Activated naive CD4-positive, alpha-beta T cell treated with anti-CD3 and anti-CD28 coated beads for 36 hours (primary cell): ENCODE measurements at places on chromosomes 7 and 10.

GRCh38 chr10:1109795-1110673 lies 53.8 kb downstream of the WDR37 start:
- DNase-seq, result peak; percentile 90

GRCh38 chr7:17631061-17631460 lies 309.2 kb downstream of the SNX13 start:
- DNase-seq, result no peak

GRCh38 chr7:100087055-100087750 lies 1.6 kb upstream of the COPS6 start:
- no peak for DNase-seq

- DNase-seq, result no peak
These were observed 179.4 kb downstream of the CPEB3 start for GRCh38 chr10:92111336-92111939.

DNA sequence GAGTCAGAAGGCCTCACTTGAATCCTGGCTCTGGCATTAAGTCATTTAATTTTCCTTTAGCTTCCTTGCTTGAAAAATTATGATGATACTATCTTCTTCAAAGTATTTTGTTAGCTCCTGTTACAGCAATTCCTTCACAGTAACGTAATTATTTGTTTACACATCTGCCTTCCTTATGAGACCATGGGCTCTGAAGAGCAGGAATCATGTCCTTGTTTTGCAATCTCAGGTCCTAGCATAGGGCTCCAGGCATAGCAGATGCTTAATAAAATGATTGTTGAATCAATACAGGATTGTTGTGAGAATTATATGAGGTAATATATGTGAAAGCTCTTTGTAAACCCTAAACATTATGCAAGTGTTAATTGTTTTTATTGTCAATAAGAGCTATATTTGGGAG lies 25.5 kb downstream of the KLHDC10 start:
- no peak for DNase-seq

GRCh38 chr10:7550013-7550412 lies 116.8 kb downstream of the ITIH5 start:
- DNase-seq, result no peak

DNA sequence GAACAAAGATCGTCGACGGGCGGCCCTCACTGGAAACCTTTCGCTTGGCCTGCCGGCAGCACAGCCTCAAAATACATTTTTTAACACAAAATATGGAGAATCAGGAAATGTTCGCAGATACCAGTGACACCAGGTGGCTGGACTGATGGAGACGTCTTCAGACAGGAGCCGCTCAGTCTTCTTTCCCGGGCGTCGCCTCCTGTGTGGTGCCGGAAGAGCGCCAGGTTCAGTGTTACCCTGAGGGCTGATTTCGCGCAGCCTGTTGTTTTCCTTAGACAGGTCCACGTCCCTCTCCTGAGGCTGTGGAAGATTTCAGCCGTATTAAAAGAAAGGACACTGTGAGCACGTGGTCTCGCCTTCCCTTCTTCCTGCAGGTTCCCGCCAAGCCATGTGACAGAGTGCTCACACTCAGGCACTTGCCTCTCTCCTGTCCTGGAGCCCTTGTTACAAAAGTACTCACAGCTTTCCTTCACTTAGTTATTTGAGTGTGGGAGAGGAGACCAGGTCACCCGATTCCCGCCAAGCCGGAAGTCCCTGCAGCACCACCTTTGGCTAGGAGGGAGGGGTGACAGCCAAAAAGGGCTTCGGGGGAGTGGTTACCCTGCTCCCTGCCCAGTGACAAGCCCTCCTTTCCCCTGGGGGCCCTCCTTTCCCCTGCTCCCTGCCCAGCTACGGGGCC lies 21.7 kb upstream of the PWWP2B start:
- DNase-seq, result no peak

- DNase-seq, result no peak
These were observed 26.3 kb downstream of the CFAP70 start for GRCh38 chr10:73332379-73332778.

- DNase-seq, result no peak
These were observed 861.5 kb upstream of the ZWINT start for GRCh38 chr10:57222603-57223002.

- DNase-seq, result no peak
These were observed 57.8 kb upstream of the LANCL2 start for GRCh38 chr7:55307123-55307916.

DNA sequence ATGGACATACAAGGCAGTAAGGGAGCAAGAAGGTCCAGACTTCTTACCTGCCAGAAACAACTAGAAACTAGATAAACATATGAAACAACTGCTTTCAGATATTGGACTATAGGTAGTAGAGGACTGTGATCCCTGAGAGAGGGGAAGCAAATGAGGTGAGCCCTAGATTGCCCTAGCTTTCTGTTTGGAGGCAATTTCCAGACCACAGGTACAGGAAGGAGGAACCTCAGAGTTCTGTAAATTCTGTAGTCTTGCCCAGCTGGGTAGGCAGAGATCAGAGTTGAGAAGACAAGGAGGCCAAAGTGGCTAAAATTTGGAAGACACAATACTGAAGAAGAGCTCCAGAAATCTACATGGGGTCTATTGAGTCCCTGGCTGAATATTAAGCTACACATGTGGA lies 21.0 kb downstream of the CDK6 start:
- DNase-seq, result no peak

- no peak for DNase-seq
These were observed 6.5 kb upstream of the CALU start for GRCh38 chr7:128732521-128733277.

- no peak for DNase-seq
These were observed 29.4 kb upstream of the RAB18 start for GRCh38 chr10:27474741-27475140.

DNA sequence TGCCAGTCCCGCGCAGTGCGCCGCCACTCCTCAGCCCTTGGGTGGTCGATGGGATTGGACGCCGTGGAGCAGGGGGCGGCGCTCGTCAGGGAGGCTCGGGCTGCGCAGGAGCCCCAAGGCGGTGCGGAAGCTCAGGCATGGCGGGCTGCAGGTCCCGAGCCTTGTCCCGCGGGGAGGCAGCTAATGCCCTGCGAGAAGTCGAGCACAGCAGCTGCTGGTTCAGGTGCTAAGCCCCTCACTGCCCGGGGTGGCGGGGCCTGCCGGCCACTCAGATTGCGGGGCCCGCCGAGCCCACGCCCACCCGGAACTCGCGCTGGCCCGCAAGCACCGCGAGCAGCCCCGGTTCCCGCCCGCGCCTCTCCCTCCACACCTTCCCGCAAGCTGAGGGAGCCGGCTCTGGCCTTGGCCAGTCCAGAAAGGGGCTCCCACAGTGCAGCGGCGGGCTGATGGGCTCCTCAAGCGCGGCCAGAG lies 14.4 kb upstream of the WASL start:
- no peak for DNase-seq

DNA sequence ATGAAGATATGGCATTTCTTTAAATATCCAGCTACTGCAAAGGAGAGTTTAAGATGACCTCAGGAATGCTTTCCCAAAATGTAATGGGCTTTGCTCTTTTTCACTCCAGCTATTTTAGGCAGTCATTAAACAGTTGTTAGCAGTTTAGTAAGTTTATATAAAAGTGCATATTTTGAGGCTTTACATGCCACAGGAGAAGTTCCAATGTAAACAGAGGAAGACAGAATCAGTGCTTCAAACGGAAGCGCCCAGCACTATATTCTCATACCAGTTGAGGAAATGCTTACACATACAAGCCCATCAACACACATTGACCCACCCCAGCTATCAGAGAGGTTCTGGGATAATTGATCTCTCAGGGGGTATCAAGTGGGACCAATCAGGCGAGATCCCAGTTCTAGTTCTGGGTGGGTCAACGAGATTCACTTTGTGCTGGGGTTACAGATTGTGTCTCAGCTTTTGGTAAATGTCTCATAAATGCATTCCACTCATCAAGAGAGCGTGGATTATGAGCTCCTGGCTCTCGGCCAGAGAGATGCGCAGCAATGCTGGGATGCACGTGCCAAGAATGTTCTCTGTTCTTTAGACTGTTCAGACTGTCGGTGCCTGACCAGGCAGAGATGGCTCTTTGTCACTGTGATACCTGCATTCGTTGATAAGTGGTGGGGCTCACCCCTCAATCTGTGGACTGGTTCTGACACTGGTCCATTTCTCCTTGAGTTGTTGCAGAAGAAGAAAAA lies 55.0 kb downstream of the CACNB2 start:
- no peak for DNase-seq

GRCh38 chr7:30301751-30302150 lies 17.4 kb downstream of the ZNRF2 start:
- DNase-seq, result no peak

GRCh38 chr10:132723330-132723970 lies 62.5 kb downstream of the NKX6-2 start:
- DNase-seq, result no peak

GRCh38 chr7:50531401-50531911 lies 33.7 kb downstream of the DDC start:
- DNase-seq, result peak; percentile 55

DNA sequence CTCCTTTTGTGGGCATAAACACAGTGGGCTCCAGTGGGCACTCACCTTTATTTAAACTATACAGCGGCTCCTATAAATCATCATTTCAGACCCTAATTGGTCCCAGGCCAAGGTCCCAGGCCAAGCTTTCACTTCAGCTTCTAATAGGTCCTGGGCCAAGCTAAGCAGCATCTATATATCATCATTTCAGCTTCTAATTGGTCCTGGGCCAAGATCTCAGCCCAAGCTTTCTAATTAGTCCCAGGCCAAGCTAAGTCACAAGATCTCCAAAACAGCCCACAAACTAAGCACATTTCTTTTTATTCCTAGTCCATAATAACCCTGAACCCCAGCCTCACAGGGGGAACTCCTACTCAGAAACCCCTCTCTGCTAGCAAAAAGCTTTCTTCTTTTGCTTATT lies 47.1 kb downstream of the ZNF680 start:
- no peak for DNase-seq

DNA sequence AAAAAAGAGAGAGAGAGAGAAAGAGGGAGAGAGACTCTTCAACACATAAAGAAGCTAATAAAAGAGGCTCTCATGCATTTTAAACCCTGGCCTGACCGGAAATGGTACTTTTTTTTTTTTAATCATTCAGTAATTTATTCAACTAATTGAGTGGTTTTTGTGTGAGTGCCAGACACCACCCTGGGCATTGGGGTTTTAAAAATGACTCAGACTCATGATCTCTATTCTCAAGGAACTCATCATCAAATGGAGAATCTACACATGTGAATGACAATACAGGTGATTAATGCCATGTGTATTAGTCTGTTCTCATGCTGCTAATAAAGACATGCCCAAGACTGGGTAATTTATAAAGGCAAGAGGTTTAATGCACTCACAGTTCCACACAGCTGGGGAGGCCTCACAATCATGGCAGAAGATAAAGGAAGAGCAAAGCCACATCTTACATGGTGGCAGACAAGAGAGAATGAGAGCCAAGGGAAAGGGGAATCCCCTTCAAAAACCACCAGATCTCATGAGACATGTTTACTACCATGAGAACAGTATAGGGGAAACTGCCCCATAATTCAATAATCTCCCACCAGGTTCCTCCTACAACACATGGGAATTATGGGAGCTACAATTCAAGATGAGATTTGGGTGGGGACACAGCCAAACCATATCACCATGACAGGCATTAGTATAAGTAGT lies 158.5 kb upstream of the AUTS2 start:
- no peak for DNase-seq

- DNase-seq, result no peak
These were observed 934.9 kb upstream of the AUTS2 start for GRCh38 chr7:68663392-68663791.

DNA sequence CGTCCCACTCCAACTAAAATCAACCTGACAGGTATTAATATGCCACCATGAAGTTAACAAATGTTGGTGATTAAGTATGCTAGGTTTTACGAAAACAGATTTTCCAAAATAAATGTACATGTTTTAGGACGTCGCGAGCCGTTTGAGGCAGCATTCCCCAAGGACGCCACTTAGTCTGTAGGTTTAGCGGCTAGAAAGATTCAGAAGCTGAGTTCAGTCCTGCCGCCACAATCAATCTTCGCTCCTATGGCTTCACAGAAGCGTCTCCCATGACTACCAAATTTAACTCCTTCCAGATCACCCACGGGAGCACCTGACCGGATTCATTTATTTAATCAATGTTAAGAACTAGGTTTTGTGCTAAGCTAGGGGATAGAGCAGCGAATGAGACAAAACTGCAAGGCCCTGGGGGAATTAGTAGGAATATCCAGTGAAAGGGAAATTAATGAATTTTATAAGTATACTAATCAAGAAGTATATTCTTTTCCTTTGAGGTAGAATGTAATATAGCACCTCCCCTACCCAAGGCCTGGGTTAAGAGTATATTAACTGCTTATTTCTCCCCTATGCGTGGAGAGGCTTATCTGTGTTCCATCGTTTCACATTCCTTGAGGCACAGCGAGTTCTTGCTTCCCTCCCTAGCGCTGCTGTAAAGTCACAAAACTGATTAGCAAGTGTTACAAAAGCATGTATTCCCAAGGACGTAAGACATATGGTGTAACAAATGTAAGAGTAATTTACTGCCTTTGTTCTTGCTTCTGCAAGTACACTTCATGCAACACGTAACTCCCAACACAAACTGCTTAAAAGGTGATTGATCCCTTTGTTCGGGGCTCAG lies 994 bp upstream of the CYP51A1 start:
- peak; percentile 33 for DNase-seq

GRCh38 chr7:41927380-41927779 lies 224.5 kb upstream of the INHBA start:
- no peak for DNase-seq

DNA sequence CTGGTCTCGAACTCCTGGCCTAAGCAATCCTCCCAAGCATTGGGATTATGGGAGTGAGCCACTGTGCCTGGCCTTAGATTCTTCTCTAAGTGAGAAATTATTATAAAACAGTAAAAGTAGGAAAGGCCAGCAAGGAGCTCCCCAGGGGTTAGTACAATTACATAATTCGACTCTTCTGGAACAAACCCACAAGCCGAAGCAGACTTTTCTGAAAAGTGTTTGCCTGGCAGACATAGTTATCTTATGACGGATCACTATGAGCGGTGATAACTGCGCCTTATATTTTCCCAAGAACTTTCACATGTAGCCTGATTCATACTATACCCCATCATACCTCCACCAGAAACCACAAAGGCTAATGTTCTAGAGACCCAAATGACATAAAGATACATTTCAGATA lies 30.2 kb upstream of the SH3PXD2A start:
- DNase-seq, result no peak

DNA sequence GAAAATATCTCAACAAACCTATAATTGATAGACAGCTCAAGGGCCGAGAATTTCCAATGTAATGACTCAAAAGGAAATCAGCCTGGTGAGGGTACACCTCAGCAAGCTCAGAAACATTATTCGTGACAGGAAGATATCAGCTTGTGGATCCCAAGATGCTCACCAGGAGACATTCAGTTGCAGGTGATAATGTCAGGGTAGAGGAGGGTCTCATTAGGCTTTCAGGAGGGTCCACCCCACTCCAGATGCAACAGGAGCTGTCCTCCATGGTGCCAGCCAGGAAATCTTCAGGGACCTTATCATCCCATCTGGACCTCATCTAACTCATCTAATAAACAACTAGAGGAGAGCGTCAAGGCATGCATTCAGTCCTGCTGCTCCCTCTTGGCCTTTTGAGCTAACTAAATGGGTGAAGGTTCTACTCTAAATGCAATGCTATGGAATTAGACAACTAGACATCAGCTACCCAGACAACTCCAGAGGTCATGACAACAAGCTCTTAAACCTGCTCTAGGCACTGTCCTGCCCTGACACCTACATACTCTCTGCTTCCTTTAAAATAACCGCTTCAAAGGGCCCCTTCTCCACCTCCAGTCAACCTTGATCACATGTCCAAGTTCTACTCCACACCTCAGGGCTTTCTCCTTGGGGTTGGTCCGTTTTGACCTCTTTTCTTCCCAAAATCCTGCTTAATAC lies 4.3 kb upstream of the GIMAP5 start:
- DNase-seq, result no peak
